Progenitor cell of endocrine pancreas (in vitro differentiated cells): ENCODE measurements at places on chromosomes 2 and 18.
A peak's percentile ranks its signal among the peaks of the same experiment; 100 is the strongest.

- no peak overlapping the region for H3K4me3 ChIP-seq
- peaks cover 14% of the 10 kb centered on the region for H3K4me1 ChIP-seq
- peaks cover 1% of the 10 kb centered on the region for H3K36me3 ChIP-seq
- no peaks in the 10 kb centered on the region for H3K27me3 ChIP-seq
Observed at GRCh38 chr2:34912084-34912483, 1313.0 kb upstream of the FAM98A start.

DNA sequence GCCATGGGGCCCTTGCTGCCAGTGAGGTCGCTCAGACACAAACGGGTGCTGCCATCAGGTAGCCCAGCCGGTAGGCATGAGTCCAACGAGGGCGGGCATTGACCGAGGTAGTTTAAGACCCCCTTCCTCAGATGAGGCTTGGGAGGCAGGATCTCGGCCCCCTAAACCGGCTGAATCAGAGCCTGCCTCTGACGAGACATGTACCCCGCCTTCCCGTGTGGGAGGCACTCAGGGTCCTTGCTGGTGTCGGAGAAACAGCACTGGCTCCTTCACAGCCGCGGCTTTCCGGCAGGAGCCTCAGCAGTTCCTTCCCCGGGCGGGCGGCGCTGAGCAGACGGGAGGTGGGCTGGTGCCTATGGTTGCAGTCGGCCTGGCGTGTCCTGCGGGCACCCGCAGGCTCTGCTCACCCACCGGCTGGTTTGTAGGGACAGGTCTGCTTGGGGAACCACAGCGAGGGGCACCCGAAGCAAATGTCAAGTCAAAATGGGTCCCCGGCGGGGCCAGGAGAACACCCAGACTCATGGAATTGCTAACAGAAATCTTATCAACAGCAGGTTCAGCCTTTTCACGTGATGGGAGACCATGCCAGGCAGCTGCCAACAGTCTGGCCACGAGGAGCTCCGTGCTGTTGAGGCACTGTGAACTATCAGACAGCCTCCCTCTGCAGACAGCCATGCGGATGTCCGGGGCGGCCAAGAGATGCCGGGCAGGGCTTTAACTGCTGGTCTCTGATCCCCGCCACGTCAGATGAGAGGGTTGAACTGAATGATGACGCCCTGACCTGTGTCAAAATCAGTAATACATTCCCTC lies 2.8 kb downstream of the KCNG2 start:
- peaks cover 77% of the 10 kb centered on the region for H3K27me3 ChIP-seq
- DNase-seq = no peak
- H3K4me1 ChIP-seq = peaks cover 16% of the 10 kb centered on the region
- no peaks in the 10 kb centered on the region for H3K36me3 ChIP-seq

DNA sequence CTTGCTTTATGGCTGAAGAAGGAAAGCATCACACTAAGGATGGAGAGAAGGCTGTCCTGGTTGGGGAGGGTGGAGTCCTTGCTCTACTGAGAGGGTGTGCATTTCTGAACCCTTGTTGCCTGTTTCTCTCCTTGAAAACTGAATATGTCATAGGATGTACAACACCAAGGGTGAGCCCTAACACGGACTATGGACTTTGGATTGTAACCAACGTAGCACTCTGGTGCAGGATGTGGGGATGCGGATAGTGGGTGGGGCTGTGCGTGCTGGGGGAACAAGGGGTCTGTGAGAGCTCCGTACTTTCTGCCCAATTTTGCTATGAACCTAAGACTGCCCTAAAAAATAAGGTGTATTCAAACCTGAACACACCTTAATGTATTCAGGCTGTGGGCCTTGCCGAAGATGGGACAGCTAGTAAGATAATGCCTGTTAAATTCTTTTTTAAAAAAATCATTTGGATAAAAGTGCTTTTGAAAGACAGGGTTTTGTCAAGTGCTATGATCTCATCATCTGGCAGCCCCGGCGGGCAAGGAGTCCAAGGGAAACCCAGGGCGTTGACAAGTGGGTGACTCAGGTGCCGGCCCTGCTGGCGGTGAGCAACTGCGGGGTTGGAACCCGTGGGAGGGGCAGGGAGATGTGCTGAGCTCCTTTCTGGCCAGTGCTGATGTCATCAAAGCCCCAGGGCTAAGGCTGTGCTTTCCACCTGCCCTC lies 54.0 kb downstream of the GATA6 start:
- H3K4me1 ChIP-seq = no peaks in the 10 kb centered on the region
- no peak overlapping the region for H3K4me3 ChIP-seq
- no peaks in the 10 kb centered on the region for H3K36me3 ChIP-seq
- no peak for DNase-seq
- H3K27ac ChIP-seq = no peak overlapping the region

DNA sequence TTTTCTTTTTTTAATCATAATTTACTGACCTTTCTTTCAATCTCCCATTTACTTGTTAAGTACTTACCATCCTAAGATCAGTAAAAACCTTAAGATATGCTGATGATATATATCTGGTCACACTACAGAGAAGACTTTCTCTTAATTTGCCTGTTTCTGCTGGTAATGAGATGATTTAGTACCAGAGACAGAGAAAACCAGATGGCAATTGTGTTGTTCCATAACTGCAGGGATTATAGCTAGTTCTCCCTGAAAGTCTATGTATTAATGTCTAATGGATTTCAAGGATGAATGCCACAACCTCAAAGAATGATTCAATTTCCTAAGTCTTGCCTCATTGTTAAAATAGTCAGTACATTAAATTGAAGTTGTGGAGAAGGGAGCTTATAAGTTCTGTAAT lies 40.3 kb downstream of the SNTG2 start:
- H3K4me1 ChIP-seq = peaks cover 1% of the 10 kb centered on the region
- no peak overlapping the region for H3K27ac ChIP-seq
- no peaks in the 10 kb centered on the region for H3K27me3 ChIP-seq
- no peak overlapping the region for H3K4me3 ChIP-seq

GRCh38 chr18:26548415-26549262 lies at the start of gene KCTD1:
TSS of gene KCTD1 (minus strand) at chr18:26548553. CDS start at chr18:26548536, 17 bp downstream.
- H3K36me3 ChIP-seq = peaks cover 2% of the 10 kb centered on the region
- peaks cover 38% of the 10 kb centered on the region for H3K4me1 ChIP-seq
- H3K4me3 ChIP-seq = peak within 1 kb of the TSS; percentile 83
- H3K27ac ChIP-seq = peak within 1 kb of the TSS; percentile 67

DNA sequence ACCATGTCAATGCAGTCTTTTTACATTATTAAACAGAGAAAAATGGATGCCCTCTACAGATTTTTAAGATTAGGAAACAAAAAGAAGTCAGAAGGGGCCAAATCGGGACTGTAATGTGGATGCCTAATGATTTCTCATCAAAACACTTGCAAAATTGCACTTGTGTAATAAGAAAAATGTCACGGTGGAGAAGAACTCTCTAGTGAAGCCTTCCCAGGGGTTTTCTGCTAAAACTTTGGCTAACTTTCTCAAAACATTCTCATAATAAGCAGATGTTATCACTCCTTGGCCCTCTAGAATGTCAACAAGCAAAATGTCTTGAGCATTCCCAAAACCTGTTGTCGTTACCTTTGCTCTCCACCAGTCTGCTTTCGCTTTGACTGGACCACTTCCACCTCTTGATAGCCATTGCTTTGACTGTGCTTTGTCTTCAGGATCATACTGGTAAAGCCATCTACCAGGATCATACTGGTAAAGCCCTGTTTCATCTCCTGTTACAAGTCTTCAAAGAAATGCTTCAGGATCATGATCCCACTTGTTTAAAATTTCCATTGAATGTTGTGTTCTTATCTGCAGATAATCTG lies 226.8 kb downstream of the TNS1 start:
- no peak overlapping the region for H3K27ac ChIP-seq
- peaks cover 3% of the 10 kb centered on the region for H3K4me1 ChIP-seq
- no peaks in the 10 kb centered on the region for H3K36me3 ChIP-seq

DNA sequence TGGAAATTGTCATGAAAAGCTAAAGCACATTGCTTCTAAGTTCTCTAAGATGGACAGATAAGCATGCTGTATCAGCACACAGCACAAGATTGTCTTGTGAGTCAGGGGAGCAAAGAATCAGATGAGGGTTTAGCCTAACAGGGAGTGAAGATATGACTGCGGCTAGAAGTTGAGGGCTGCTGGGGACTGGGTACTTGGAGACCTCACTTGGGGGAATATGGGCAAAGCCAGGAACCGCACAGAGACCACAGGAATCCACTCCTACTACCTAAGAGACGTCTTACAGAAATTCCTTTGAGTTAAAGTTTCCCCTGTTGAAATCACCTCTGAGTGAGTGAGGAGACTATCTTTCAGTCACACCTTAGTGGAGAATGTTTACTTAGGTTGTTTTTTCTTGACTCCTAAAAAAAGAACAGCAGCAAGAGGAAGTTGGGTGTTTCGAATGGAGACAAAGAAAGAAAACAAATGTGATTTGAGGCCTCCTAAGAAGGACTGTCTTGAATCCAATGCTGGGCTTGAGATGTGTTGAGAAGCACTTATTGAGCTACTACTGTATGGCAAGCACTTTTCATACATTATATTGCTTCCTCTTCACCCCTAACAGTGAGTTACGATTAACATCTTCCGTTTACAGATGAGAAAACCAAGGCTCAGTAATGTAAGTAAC lies 100.7 kb downstream of the ANKRD44 start:
- H3K27me3 ChIP-seq = no peaks in the 10 kb centered on the region
- no peaks in the 10 kb centered on the region for H3K36me3 ChIP-seq
- no peak for DNase-seq
- H3K4me3 ChIP-seq = no peak overlapping the region

DNA sequence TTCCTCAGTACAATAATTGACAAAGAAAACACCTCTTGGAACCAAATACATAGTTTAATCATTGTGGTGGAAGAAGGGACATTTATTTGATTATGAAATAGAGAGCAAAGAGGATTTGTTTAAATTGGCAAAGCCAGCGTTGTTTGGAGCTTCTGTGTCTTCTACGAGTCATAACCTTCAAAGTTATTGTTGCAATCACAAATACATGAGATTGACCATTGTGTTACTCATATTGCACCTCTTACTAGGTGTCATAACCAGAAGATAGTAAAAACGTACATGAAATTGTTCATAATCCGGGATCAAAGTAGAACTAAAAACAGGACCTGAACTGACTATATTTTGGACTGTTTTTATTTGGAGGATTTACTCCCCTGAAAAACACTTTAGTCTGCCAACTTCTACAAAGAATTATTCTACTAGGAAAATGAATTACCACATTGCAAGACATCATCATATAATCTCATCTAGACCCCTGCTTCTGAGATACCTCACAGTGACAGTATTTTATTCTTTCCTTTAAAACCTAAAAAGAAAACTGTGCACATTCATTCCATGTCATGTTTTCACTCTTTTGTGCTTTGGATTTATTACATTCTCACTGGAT lies 151.7 kb upstream of the KLF7 start:
- no peak overlapping the region for H3K4me3 ChIP-seq
- DNase-seq = no peak
- peaks cover 27% of the 10 kb centered on the region for H3K27me3 ChIP-seq
- H3K36me3 ChIP-seq = no peaks in the 10 kb centered on the region
- H3K4me1 ChIP-seq = peaks cover 2% of the 10 kb centered on the region

DNA sequence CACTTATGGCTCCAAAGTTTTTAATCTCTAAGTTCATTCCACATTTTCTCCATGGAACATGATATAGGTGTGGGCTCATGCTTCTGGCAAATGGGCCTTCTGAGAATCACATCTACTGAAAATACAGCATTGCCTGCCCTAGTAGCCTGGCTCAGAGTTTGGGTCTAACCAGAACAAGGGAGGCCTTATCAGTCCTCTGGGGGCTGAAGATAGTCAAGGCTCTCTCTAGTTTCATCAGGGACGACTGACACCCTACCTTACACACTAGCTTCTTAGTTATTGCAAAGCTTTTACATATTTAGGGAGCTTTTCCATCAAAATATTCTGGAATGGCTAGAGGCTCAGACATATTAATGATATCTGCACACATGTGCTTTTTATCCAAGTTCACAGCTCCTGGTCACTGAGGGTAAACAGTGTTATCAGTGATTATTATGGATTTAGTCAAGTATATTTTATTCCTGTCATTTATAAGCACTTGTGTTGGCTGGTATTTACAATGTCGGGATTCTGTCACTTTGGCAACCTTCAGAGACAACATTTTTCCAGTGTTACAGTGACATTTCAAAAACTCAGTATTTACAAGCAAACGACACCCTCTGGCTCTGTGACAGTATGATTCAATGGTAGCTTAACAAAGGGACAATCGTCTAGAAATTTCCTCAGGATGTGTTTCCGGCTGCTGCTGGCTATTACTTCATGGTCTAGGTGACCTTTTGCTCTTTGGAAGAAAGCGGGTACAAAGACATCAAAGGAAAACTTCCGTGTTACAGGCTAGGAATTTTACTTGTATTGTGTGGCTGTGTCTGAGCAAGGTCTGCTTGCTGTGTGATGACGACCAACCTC lies 200.6 kb downstream of the TCF4 start:
- H3K36me3 ChIP-seq = peaks cover 23% of the 10 kb centered on the region
- H3K4me1 ChIP-seq = peaks cover 1% of the 10 kb centered on the region
- no peak overlapping the region for H3K27ac ChIP-seq
- no peaks in the 10 kb centered on the region for H3K27me3 ChIP-seq
- DNase-seq = no peak

DNA sequence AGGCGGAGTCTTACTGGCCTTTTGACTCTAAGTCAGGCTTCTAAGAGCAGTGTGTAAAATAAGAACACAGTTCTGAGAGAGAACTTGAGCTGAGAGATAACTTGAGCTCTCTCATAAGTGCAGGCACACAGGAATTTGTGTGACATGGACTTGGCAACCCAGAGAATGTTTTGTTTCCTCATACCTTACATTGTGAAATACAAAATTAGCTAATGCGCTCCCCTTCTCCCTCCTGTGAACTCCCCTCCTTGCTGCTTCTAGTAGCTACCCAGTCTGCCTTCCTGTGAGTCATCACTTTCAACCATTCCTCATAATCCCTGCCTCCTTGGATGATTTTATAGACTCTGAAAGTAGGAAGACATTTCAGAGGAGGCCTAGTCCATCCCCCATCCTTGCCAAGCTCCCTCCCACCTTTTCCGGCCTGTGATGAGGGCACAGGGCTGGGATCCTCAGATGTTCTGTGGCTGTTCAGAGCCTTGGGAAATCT lies 22.6 kb downstream of the FER1L5 start:
- no peaks in the 10 kb centered on the region for H3K4me1 ChIP-seq
- no peak for DNase-seq
- H3K27me3 ChIP-seq = peaks cover 4% of the 10 kb centered on the region
- H3K36me3 ChIP-seq = no peaks in the 10 kb centered on the region

- no peak overlapping the region for H3K27ac ChIP-seq
- no peak for DNase-seq
- H3K27me3 ChIP-seq = no peaks in the 10 kb centered on the region
- H3K4me1 ChIP-seq = peaks cover 3% of the 10 kb centered on the region
- H3K36me3 ChIP-seq = no peaks in the 10 kb centered on the region
Observed at GRCh38 chr2:220053919-220054318, 426.5 kb downstream of the SLC4A3 start.
